ENCODE measurements at places on chromosomes 4 and X.

- no peak for DNase-seq
Observed at GRCh38 chr4:113678641-113679040, 82.9 kb downstream of the CAMK2D start.

DNA sequence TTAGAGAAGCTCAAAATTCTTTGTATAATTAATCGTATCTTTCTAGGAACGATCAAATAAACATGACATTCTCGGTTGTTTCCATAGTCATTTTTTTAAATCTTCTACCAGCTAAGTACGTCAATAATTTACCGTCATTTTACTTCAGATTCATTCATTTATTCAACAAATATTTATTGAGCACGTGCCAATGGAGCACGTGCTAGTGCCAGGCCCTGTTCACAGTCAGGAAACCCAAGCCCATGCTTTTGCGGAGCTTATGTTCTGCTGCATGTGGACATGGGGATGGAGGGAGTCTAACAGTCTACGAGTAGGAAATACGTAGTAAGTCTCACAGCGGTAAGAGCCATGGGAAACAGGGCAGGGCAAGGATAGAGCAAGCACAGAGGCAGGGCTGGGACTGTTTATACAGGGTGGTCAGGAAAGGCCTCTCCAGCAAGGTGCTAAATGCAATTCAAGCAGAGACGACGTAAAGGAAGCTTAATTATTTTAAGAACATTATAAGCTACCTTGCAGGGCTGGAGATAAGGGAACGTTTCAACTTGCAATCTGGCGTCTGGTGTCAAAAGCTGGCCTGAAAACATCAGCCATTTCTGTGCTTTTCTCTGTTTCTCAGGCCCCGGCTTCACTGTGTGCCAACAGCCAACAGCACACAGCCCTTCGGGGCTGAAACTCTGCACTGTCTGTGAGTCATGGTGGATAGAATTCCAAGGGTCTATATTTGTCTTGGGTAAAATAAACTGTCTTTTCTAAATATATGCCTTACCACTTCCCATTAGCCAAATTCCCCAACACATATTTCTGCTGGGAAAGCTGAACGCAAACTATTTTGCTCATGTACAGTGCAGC is 517.1 kb upstream of the ZFP42 start:
- no peak for DNase-seq

DNA sequence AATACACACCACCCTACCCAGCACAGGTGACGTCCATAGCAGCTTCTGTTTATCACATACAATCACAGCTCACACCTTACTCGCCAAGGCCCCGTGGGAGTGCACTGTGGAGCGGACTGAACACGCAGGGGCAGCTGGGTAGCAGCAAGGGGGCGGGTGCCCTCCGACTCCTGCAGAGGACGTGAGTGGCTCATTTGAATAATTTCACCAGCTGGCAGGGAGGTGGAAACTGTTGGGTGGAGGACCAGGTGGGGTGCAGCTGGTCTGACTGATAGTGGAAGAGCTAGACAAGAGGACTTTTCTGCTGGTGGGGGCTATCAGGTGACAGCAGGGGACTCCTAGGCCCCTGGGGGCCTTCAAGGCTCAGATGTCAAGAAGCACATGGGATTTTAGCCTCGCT is 16.3 kb downstream of the MAN2B2 start:
- no peak for DNase-seq

DNA sequence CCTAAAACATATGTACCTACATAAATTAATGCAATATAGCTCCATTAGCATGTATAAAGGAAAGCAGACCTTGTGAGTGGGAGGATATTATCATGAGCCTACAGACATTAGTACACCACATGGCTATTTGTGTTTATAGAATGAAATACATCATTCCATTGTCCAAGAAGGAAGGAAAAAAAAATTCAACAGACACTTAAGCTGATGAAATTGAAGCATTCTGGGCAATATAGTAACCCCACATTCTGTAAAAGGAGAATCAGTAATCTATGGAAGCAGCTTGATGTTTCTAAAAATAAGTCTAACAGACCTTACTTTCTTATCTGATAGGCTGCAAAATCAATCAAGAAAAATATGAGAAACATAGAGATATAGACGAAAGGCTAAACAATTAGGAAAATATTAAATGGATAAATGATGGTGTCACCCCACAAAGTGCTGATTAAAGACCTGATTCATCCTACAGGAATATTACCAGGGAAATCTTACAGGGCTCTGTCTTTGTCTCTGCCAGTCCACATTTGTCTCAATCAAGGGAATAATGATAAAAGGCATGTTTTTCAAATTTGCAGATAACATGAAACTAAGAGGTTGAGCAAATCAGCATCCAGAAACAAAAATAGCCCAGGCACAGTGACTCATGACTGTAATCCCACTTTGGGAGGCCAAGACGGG is 76.8 kb downstream of the COMMD8 start:
- no peak for DNase-seq

GRCh38 chrX:111123606-111124179 is 27.7 kb downstream of the PAK3 start:
- no peak for DNase-seq

- no peak for DNase-seq
Observed at GRCh38 chr4:98749206-98749605, 90.8 kb upstream of the TSPAN5 start.

- DNase-seq: no peak
Observed at GRCh38 chr4:101367201-101367600, 19.9 kb upstream of the PPP3CA start.

DNA sequence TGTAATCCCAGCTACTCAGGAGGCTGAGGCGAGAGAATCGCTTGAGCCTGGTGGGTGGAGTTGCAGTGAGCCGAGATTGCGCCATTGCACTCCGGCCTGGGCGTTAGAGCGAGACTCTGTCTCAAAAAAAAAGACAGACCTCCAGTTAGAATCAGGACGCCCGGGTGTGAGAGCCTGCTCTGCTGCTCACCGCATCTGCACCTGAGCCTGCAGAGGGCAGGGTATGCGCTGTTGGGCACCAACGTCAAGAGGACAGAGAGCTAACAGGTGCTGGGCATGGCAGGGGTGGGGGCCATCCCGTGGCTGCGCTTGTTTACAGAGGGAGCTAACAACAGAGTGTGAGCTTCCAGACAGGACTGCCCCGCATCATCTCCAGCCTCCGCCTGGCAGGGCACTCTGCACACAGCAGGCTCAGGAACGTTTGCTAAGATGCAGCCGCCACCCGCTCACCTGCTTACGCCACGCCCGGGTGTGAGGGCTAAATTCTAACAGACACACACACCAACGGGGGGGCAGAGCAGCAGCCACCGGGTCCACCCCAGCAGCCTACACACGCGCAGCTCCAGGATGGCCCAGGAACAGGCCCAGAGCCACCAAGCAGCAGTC is 50.0 kb upstream of the CPLX1 start:
- no peak for DNase-seq

DNA sequence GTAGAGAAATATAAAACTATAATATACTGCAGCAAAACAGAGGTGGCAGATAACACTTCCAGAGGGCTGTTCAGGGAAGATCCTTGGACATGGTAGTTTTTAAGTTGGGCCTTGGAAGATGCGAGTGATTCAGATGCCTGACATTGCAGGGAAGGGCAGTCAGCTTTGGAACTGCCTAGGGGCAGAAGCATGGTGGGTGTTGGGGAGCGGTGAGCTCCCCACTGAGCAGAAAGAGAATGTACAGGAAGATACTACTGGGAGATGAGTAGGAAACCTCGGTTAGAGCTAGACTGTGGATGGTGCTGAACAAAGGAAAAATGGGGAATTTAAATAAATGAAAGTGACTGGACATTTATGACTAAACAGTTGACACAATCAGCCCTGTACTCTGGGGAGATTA is 24.9 kb upstream of the SEC24B start:
- no peak for DNase-seq

- DNase-seq: no peak
Observed at GRCh38 chr4:186724058-186724863, 605 bp upstream of the FAT1 start.

DNA sequence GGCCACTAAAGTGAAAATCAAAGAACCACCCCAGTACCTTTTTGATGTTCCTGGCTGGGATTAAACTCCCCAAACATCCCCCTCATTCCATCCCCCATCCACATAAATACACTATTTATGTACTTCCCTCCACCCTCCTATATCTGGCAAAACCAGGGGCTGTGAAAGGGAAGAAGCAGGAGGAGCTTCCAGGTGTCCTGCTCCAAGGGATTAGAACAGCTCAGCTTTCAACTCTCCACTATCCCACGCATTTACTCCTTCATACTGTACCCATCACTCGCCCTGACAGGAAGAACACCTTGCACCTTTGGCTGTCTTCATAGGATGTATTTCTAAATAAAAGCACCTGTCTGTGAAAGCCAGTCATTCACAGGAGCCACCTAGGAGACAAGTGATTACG is 140.0 kb downstream of the HHIP start:
- no peak for DNase-seq

- DNase-seq: no peak
Observed at GRCh38 chrX:23930894-23931604, 23.2 kb downstream of the CXorf58 start.
